ENCODE measurements at places on chromosomes 5 and 9.

DNA sequence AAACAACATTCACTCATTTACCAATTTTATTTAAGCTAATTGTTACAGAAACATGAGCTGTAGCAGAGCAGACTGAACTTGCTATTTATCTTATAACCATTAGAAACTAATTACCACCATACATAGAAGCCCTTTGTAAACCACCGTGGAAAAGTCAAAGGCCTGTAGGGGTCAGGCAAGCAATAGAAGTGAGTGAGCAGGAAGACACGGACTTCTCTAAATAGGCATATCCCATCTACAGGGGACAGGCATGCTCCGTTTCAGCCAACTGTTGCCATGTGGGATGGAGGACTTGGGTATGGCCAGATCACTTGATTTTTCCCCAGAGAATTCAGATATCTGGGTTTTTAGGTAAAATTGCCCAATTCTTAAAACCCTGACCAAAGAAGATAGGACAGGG lies 44.8 kb downstream of the PRRC1 start:
- DNase-seq = no peak

DNA sequence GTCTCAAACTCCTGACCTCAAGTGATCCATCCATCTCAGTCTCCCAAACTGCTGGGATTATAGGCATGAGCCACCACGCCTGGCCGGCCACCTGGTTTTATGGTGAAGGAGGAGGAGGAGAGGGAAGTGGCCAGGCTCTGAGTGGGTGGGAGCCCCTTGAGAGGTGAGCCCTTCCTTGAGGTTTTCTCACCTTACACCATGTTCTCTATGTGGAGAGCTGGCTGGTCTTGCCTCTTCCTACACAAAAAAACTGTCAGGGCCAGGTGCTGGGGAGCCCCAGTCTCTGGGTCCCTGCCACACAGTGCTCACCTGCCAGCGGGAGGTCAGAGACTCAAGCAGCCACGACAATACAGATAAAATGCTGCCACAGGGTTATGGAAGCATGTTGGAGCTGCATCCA lies 18.1 kb downstream of the SWI5 start:
- no peak for DNase-seq

GRCh38 chr5:62326302-62326701 lies 20.3 kb downstream of the KIF2A start:
- no peak for DNase-seq

- peak; percentile 90 for DNase-seq
These were observed 33.6 kb downstream of the WWC1 start for GRCh38 chr5:168324859-168325630.

DNA sequence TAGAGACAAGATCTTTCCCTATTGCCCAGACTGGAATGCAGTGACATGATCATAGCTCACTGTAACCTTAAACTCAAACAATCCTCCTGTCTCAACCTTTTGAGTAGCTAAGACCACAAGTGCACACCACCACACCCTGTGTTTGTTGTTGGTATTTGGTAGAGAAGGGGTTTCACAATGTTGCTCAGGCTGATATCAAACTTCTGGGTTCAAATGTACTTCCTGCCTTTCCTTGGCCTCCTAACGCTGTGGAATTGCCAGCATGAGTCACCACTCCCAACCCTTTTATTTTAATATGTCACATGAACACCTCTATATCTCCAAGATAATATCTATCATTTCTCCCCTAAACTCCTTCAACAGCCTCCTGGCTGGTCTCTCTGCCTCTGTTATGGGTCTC lies 719.0 kb downstream of the PTPRD start:
- DNase-seq = no peak

DNA sequence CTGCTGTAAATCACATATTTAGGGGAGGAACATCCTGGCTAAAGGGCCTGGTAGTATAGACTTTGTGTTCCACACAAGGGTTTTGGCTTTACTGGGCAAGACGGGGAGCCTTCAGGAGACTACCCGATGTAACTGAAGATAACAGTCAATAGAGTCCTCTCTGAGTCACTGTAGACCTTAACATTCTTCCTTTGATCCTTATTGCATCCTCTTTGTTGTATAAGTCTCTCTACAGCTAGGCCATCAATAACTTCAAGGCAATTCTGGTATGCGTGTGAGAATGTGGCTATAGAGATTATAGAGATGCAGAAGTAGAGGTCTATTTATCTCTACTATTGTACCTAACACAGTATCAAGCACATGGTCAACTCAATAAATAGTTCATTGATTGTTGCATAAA lies 67.3 kb upstream of the STK32A start:
- DNase-seq = no peak

DNA sequence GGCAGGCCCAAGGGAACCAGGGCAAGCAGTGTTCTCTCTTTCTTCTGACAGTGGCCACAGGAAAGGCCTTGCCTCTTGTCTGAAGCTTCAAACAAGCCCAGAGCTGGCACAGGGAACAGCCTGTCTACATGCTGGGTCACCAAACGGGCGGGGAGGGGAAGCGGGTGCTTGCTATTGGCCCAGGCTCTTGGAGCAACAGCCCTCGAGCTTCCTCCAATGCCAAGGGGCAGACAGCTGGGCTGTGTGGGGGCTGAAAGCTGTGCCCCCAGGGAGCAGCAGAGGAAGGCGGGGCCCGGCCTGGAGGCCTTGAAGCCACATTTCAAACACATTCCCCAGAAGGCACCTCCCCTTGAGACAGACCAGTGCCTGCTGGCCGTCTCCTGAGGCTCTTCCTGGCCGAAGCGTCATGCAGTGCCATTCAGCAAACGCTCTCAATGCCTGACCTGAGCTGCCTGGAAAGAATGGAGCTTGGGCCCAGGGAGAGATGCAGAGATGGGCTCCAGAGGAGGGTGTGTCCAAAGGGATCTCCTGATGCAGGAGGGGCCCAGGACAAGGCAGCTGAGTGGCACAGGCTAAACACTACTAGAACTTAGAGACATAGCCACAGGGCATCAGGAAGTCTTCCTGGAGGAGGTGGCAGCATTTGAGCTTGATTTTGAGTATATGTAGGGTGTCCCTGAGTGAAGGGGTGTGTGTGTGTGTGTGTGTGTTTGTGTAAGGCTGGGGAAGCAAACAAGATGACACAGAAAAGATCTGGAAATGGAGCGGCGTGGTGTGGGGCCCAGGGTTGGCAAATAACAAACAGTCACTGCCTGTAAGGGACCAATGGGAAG lies 2.5 kb downstream of the FIBCD1 start:
- peak; percentile 12 for DNase-seq

DNA sequence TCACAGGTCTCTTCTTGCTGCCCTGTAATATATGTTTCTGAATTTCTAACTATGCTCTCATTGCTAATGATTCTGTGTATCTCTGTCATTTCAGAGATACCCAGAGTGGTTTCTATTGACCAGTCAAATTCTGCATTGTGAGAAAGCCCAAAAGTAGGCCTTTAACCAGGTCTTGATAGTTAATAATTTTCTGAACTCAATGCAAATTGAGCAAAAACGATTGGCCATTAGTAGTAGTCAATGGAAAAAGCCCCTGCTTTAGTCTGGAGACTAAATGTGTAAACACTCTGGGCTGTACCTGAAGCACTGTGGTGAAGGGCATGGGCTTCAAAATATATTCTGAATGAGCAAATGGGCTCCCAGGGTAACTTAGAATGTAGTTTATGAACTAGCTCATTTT lies 307.6 kb downstream of the ARL15 start:
- DNase-seq = no peak

DNA sequence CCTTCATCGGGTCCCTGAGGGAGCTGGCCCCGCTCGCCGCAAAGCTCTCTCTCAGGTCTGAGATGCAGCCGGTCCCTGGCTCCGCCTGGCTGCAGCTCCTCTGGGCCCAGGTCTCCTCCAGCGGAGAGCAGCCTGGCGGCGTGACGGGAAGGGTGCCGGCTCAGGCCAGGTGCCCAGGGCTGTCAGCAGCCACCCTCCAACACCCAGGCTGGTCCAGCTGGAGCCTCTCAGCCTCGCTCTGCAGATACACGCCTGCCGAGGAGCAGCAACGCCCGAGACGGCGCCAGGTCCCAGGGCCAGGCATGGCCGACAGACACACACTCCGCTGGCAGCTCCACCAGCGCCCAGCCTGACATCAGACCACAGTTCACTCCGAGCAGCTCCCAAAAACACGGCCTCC lies 25.6 kb downstream of the FAM163B start:
- no peak for DNase-seq

DNA sequence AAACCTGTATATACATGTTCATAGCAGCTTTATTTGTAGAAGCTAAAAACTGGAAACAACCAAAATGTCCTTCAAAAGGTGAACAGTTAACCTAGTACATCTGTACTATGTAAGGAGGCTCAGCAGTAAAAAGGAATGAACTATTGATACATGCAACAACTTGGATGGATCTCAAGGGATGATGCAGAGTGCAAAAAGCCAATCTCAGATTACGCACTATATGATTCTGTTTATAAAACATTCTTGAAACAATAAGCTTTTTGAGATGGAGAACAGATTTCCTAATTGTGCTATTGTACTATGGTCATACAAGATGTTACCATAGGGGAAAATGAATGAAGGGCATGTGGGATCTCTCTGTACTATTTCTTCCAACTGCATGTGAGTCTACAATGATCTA lies 88.9 kb downstream of the PAM start:
- DNase-seq = no peak

DNA sequence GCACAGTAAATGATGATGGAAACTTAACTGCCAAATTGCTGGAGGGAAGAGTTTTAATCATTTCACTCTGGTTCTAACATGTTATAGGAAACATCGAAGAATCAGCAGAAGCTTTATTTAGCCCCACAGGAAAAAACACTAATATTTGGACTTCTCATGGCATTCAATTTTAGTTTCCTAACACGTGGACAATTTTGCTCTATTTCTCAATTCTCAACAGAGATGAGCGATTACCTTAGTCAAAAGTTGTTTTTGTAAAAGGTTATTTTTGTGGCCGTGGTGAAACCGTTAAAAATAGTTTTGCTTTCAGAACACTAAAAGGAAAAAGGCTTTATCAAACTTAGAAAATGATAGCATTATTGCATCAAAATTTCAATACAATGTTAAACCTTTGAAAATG lies 235.2 kb downstream of the PLK2 start:
- DNase-seq = no peak

GRCh38 chr5:139746691-139747582 lies 48.7 kb upstream of the PSD2 start:
- DNase-seq = peak; percentile 75

DNA sequence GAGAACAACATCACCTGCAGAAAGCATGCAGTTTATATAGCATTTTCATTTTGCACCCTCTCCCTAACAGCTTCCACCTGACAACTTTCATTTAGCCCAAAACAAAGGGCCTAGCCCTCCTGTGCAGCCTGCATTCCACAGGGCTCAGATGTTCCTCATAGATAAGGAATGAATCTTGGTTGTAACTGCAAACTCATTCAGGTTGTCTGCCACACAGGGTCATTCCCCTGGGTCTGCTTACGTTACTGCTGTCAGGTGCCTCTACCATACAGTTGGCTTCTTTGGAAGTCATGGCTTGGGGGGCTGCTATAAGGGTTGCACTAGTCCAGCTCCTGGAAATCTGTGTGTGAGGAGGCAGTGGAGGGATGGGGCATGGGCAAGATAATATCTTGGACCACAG lies 2.7 kb upstream of the DCP2 start:
- DNase-seq = no peak

DNA sequence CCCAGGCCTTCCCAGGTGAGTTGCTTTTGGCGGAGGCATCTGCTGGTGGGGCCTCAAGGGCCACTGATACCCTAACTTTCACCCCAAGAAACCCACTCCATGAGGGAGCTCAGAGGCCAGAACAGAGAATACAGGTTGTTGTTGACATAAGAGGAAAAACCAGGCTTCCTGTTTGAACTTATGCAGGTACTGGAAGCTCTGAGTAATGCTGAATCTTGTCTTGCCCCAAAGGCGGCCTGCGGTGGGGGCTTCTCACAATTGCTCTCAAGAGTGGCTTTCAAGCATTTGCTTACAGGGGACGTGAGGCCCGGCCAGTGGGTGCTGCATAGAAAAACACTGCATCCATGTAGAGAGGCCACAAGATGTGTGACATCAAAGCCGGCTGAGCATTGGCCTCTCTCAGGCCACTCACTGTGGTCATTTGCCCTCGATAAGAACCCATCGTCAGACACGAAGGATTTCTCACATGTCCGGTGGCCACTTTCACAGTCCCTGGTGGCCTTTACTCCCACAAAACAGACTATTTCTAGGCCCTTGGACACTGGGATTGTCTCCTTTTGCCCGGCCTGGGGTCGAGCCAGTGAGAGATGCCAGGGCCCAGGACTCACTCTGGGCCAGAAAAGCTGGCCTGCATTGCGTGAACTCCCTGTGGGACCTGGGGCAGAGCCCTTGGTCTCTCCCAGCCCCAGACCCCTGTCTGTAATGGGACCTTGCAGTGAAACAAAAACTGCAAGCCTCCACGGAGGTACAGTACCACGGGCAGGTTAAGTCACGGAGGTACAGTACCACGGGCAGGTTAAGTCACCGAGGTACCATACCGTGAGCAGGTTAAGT lies 34.5 kb upstream of the TCF7 start:
- DNase-seq = no peak

- DNase-seq = no peak
These were observed 83.1 kb upstream of the CPLX2 start for GRCh38 chr5:175788155-175788787.

- no peak for DNase-seq
These were observed 220.3 kb upstream of the TAS2R1 start for GRCh38 chr5:9850456-9850855.

DNA sequence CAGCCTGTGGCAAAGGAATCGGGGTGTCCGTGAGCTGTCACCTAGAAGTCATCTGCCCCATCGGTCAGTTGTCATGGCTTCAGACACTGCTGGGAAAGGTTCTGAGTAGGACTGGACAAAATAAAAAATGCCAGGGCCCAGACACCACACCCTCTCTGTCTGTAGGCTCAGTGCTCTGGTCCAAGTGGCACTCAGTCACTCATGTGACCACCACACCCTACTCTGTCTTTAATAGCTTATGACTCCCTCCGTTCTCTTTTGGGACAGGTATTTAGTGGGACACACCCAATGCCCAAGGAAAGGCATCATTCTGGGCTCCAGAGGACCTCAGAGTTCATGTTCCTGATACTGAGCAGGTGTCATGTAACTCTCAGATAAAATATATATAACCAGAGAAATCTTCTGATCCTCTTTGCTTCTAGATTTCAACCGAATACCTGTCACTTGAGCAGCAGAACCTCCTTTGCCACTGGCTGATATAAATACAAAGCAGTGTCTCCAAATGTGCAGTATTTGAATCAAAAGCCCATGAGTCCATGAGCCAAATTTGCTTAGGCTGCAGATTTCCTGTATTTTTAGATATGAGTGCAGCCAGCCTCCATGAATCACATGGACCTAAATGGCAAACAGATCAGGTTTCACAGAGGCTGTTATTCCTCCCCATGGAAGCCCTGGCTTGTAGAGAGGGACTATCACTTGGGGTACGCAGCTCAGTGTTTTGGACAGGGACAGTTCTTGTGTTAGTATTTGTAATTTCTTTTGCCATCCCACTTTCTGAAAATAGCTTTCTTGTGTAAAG lies 272.0 kb downstream of the ARHGAP26 start:
- no peak for DNase-seq

- no peak for DNase-seq
These were observed 43.3 kb upstream of the ALDOB start for GRCh38 chr9:101478906-101479305.

- no peak for DNase-seq
These were observed 46.1 kb downstream of the PRUNE2 start for GRCh38 chr9:76859860-76860259.

- peak; percentile 32 for DNase-seq
These were observed 143.7 kb downstream of the C5orf15 start for GRCh38 chr5:133824661-133825254.
